ENCODE measurements at places on chromosomes 13 and 19.
A peak's percentile ranks its signal among the peaks of the same experiment; 100 is the strongest.

DNA sequence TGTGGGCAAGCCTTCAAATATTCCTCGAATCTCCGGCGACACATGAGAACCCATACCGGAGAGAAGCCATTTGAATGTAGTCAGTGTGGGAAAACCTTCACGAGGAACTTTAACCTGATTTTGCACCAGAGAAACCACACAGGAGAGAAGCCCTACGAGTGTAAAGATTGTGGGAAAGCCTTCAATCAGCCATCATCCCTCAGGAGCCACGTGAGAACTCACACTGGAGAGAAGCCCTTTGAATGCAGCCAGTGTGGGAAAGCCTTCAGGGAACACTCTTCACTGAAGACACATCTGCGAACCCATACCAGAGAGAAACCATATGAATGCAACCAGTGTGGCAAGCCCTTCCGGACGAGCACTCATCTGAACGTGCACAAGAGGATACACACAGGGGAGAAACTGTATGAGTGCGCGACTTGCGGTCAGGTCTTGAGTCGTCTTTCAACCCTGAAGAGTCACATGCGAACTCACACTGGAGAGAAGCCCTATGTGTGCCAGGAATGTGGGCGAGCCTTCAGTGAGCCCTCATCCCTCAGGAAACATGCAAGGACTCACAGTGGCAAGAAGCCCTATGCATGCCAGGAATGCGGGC lies 28.8 kb downstream of the ZNF333 start:
- no peak for DNase-seq

DNA sequence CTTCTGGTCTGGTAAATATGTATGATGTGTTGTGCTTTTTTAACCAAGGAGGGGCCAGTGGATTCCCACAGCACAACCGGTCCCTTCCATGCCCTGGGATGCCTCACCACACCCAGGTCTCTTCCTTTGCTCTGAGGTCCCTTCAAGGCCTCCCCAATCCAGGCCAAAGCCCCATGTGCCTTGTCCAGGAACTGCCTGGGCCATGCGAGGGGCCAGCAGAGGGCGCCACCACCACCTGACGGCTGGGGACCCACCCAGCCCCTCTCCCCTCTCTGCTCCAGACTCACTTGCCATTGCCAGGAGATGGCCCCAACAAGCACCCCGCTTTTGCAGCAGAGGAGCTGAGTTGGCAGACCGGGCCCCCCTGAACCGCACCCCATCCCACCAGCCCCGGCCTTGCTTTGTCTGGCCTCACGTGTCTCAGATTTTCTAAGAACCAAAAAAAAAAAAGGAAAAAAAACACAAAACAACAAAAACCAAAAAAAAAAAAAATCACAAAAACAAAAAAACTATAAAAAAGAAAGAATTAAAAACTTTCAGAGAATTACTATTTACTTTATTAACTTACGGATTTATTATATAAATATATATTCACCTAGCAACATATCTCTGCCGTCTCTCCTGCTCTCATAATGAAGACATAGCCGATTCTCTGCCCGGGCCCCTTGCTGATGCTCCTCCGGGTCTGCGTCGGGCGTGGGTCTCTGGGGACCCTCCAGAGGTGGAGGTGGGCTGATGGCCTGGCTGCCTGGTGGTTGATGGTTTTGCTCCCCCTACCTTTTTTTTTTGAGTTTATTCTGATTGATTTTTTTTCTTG lies 14.4 kb downstream of the CAPN12 start:
- DNase-seq: peak; percentile 89

- no peak for DNase-seq
These were observed 46.1 kb upstream of the RAP2A start for GRCh38 chr13:97387890-97388289.

DNA sequence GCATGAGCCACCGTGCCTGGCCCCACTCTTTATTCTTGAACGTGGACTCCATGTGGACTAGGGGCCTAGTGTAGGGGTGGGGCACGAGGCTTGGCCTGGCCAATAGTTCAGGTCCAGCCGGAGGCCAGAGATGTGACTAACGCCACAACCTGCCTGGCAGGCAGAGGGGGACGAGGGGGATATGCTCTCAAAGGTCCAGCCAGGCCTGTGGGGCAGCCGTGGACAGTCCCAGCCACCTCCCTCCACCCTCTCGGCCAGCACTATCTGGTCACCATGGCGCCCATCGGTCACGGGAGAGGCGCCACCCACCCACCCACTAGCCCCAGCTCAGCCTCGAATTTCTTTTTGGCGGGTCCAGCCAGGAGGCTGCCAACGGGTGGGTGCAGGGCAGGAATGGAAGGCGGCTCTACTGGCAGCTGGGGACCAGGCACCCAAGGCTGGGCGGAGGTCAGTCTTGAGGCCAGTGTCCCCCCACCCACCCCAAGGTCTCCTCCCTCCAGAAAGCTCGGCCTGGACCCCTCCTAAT lies 2.2 kb upstream of the CERS1 start:
- DNase-seq: no peak

- DNase-seq: no peak
These were observed 311.9 kb downstream of the MTUS2 start for GRCh38 chr13:29131881-29132668.

Data from activated CD4-positive, alpha-beta T cell treated with anti-CD3 and anti-CD28 coated beads for 48 hours (primary cell).